Activated naive CD4-positive, alpha-beta T cell (primary cell): ENCODE measurements at places on chromosomes 7 and 10.

DNA sequence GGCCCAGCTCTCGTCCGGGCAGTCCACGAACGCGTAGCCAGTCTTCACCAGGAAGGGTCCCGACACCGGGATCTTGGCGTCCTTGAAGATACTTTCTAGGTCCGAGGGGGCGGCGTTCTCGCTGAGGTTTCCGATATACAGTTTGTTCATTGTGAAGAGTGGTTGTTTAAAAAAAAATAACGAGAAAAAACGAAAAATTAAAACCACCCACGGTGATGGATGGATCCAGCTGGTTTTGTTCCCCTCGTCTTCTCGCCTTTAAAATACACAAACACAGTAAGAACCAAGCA lies 385 bp downstream of the IGF2BP3 start:
- no peak for DNase-seq

DNA sequence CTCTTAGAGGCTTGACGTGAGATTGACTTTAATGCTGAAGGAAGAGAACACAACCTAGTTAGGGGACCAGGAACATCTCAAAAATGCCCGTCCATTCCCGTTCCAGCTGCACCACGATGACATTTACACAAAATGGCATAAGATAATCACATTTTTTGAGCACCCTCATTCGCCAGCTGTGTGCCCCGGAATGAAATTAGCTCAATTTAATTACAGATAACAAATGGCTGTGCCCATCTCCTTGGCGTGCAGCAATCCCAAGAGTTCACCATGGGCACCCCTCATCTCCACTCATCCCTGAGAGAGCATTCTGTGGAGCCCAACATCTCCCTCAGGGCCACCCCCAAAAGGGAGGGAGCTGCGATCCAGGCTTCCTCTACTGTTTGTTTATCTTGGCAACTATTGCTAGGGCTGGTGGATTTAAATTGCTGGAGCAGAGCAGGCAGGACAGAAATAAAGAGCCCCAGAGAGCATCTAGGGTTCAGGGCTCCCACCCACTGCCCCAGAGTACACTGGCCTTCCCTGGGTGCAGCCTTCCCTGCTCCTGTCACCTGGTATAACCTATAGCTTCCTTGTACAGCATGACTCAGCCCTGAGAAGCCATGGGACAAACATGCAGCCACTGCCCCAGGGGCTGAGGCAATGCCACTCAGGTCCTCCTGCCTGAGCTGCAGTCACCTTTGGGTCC lies 263.5 kb downstream of the ZEB1 start:
- DNase-seq: no peak

DNA sequence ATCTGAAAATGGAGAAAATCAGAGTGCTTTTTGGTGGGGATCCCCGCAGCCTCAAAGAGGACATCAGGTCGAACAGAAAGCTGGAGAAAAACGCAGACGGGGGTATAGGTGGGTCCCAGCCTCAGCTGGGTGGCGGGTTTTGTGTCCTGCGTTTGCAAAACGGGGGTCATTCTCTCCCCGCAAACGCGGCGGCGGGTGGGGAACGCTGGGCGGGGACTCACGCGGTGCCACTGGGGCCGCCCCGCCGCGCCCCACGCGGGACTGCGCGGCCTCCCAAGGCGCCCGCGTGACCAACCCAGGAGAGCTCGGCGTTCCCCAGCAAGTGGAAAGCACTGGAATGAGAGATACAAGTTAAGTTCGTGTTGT lies 806 bp upstream of the VIPR2 start:
- no peak for DNase-seq

DNA sequence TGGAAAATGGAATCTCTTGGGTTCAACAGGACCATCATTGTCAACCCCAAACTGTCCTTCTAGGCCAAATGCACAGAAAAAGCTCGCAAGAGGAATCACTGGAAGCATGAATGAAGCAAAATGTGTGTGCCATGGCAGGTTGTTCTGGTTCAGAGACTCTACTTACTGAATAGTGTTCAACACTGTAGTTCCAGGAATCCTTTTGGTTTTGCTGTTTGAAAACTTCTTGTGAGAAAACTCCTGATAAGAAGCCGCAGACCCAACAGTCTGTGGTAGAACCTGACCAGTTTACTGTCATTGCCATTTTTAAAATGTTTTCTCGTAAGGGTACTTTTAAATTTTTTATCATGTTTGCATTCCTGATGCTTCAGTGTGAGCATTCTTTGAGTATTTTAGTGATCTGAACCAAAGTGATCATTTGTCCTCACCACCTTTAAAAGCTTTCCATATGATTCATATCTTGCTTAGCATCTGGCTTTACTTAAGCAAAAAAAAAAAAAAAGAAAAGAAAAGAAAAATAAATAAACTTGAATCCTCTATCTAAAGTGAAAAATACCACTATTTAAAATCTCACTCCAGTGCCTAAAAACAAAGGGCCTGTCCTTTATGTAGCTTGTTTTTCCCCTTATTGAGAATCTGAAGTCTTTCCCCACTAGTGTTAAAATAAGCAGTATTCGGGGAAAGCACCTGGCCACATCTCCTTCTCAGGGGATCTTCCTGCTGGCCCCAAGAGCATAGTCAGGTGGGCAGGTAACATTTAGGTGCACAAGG lies 92.4 kb downstream of the WNT2 start:
- no peak for DNase-seq

DNA sequence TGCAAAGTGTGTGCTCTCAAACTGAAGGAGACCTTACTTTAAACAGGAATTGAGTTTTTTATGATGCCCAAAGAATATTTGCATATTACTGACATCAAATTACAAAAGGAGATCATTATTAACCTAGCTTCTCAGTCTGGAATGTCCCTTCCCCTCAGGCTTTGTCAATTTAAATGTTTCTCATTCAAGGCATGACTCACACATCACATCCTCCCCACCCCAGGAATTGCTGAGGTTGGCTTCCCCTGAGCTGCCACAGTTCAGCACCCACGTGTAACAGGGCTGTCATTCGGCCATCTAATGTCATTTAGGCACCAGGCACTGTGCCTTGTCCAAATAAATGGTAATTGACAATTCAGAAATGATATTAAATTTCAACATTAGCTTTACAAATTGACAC lies 305.9 kb upstream of the MGMT start:
- no peak for DNase-seq

DNA sequence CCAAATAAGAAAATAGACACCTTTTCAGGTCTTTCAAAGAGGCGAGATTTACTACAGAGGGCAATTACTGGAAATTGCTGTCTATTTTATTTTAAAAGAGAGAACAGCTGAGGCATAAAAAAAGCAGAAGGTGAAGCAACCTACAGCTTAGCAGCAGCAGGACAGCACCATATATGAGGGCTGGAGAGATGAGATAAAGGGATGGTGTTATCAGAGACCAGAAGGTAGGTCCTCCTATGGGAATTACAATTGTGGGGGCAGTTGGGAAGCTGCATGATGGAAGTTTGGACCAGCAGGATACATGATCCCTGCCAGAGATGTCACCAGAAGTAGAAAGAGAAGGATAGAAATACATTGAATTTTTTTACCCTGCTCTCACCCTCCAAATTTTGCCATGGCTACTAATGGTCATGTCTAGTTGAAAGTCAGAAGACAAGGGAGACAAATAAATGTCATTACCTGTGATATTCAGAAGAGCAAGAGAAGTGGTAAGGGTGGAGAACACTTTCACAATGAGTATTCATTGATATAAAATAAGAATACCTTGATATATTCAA lies 77.2 kb upstream of the CALCR start:
- no peak for DNase-seq

DNA sequence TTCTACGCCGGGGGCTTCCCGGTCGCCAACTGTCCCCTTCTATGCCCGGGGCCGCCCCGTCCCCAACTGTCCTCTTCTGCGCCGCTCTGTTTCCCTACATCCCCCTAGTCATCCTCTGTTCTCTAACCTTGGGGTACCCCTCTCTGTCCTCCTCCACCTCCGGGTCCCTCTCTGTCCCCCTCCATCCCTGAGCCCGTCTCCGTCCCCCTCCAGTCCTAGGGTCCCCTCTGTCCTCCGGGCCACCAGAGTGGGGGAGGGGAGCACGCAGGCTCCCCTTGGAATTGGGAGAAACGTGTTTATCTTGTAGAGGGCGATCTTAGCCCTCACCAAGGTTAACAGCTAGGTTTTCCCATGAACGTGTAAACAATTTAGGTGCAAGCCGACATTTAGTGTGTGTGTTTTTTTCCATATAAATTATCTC lies 852 bp upstream of the KLF6 start:
- no peak for DNase-seq

DNA sequence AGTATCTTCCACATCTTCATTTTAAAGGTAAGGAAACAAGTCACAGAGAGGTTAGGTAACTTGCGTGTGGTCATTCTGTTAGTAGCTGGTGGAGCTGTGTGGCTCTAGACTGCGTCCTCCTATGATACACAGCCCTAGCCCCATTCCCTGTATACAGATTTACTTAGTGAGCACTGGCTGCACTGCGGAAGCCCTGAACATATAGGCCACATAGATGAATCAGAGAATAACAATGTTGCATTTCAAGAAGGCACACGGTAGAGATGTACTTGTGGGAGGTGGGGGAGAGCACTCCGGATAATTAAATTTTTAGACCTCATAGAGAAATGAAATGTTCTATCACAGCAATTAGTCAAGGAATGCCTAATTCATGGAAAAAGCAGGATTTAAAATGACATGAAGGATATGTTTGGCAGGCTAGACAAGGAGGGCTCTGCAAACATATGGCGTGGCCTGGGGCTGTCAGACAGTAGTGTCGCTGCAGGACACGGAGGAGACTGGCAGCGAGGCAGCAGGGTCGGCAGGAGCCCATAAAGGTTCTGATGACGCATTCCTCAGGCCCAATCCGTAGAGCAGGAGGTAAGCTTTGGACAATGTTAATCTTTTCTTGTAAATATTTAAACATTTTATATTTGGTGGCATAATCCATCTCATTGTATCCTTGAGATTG lies 29.5 kb downstream of the RAB11FIP2 start:
- no peak for DNase-seq

- no peak for DNase-seq
Observed at GRCh38 chr10:98090822-98091221, 43.6 kb upstream of the R3HCC1L start.

GRCh38 chr10:9294865-9295264 lies 1240.4 kb downstream of the GATA3 start:
- DNase-seq: no peak

DNA sequence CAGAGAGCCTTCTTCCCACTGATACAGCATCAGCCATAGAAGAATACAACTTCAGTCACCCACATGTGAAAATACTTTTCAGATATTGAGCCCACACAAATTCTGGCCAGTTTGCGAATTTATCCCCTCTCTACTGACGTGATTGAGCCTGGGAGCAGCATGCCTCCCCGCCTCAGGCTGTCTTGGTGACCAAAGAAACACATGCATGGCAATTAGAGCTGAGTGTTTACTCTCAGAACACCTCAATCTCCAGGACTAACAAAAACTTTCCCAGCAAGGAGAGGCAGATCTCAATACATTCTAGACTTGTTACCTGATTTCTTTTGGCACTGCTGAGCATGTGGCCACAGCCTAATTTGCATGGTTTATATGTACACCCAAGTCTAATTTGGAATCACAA lies 122.5 kb downstream of the TMEM26 start:
- no peak for DNase-seq

DNA sequence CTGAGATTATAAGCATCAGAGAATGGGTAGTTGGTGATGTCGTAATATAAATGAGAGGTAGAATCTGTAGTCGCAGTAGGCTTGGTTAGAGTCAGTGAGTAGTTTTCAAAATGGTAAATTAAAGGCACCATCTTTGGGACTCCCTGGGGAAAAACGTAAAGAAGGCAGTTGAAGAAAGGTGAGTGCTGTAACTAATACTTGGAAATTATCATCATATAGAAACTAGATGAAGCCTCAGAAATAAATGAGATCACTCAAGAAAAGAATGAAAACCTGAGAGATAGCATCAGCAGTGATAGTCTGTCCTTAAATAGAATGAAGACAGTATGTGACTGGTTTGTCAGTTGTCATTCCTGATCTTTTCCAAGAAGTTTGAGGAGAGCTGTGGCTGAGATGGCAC lies 23.8 kb downstream of the PALS2 start:
- no peak for DNase-seq

DNA sequence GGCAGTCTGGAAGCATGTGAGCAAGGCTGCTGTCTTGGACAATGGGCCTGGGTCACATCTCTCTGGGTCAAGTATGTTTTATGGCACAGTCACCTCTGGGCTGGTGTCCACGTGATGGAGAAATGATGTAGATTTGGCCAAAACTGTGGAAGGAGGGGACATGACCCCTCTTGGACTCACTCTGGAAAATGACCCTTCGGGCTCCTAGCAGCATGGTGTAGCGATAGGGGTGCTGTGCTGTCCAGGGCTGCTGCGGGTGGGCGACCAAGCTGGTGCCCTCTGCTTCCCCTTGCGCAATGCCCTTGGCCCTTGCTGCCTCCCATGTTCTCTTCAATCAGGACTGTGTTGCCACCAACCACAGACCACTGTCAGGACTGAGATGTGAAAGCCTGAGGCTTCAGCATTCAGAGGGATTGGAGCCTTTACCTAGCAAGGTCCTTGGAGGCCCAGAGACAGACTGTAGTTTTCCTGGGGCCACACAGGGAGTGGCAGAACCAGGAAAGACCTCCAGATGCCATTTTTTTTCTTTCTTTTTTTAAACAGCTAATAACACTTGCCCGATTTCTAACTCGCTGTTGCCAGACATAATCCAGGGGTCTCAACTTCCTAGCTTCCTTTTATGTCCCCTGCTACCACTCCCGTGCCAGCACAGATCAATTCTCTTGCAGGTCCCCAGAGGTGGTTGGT lies 6.1 kb downstream of the CYP26A1 start:
- DNase-seq: no peak
